Naive B cell (primary cell): ENCODE measurements at places on chromosomes 13 and 19. TPM values are rescaled to one million over a fixed set of nuclear protein-coding genes. Genes with fewer than 3 reads are reported as not detected.

Gene WDR88
- not detected for polyA plus RNA-seq

DNA sequence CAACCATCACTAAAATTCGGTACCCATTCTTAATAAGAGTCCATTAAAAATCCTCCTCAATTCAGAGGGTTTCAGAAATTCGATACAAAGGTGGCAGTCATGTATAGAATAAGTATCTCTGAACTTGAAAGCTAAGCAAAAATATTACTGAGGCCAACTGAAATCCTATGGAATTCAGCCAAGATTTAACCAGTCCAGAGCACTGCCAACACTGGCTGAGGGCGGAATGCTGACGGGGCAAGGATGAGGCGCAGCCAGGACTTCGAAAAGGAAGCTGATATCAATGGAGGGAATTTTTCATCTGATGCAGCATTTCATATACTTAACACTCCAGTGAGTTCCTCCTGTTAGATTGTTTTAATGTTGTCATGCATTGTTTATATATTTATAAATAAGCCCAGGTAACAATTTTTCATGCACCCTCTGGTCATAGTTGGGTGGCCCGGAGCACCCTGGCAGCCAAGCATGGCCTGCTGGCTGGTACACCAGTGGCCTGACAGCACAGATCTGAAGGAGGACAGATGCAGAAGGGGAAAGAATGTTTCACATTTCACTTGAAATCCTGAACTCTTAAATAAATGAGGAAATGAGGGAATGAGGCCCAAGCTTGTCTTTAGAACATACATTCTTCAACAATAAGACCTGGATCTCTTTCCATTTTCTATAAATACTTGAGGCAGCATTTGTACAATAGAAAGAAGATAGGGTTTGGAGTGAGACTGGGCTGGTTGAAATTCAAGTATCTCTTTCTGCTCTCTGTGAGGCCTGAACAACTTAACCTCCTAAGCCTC, 41.5 kb downstream of the WDFY2 start:
- no peak for DNase-seq

DNA sequence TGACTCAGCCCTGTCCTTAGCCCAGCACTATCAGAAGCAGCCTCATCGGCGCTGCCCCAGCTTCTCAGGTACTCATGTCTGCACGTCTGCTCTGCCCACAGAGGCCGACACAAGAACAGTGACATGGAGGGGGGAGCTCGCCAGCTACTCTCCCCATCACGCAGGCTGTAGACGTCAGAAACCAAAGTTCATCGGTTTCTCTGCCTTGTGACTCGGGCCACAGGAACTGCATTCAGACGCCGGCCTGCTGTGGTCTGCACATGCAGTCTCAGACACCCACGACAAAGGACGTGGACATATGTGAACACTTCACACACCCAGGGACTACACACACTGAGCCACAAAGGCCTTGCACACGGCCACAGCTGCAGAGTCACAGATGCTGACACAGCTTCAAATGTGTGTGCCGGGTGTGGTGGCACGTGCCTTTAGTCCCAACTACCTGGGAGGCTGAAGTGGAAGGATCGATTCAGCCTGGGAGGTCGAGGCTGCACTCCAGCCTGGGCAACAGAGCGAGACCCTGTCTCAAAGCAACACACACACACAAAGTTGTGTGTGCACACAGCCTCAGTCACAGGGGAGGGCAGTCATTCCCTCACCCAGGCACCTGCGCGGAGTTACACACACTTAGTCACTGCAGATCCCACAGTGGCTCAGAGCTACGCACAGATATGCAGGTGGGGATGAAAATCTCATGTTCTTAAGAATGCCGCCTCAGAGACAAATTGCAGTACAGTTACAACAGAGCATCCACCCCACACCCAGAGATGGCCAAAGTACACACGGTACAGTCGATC, 4.9 kb upstream of the ZFP36 start:
- peak; percentile 72 for DNase-seq

GRCh38 chr19:23916991-23917390, 2.3 kb downstream of the ZNF726 start:
- DNase-seq: no peak

GRCh38 chr13:43574605-43575004, 212.2 kb downstream of the ENOX1 start:
- DNase-seq: no peak

Gene CPT1C
- polyA plus RNA-seq: not detected
